ENCODE measurements at places on chromosomes 6 and 20.

DNA sequence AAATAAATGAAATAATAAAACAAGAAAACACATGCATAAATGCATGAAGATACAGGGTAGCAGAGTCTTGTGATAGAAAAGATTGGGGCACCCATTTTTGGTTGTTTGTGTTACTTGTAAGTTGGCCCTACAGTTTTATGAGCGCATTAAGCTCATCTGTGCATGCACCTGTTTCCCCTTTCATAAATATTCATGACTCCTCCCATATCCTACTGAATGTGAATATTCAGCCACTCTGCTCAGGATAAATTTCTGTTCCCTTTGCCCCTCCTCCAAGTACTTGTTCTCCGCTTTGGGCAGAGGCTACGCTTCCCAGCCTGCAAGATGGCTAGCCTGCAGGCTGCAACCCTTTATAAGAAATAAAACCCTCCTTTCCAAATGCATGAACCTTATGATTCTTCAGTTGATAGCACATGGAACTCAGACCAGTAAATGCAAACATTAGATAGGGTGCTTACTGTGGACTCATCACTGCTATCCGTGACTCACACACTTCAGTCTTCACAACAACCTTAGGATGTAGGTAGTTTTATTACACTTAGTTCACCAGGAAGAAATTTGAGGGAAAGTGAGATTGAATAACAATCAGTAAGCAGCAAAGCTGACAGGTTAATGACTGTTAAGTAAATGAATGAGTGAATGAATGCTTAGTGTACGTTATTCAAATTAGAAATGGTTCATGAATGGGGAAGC is 15.0 kb downstream of the ALDH8A1 start:
- no peak for DNase-seq

DNA sequence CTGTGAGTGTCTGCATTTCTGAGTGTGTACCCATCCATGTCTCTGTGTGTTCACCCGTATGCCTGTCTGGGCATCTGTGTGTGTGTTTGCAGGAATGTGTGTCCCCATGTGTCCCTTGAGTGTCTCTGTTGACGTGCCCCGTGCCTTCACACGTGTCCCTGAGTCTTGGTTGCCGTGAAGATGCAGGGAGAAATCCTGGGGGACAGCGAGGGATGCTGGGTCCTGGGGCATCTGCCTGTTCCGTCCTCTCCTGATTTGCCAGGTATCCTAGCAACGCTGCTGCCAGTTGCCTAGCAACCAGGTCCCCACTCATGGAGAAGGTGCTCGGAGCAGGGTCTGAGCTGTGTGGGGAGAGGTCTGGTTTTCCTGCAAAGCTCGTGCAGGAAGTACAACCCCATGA is 6.0 kb upstream of the LKAAEAR1 start:
- DNase-seq, result no peak

GRCh38 chr20:25668446-25668845 is 28.2 kb downstream of the ZNF337 start:
- no peak for DNase-seq

DNA sequence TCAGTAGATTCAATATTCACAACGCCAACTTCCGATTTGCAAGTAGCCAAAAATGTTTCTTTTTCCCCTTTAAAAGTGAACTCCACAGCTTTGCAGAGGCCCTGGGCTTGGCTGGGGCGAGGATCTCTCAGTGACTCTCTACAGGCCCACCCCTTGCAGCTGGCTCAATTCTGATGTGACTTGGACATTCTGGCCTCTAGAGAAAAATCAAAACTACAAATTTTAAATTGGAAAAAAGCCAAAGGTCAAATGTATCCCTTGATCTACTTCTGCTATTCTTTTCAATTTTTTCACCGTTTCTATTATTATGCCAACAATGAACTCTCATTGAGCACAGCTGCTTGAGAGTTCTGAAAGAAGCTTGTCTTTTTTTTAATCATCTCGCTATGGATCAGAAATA is 245.9 kb upstream of the HS3ST5 start:
- DNase-seq, result no peak

- no peak for DNase-seq
Measured at GRCh38 chr6:158021376-158021775, 39.7 kb downstream of the SYNJ2 start.

- DNase-seq, result no peak
Measured at GRCh38 chr6:134081506-134081905, 29.1 kb upstream of the SLC2A12 start.

DNA sequence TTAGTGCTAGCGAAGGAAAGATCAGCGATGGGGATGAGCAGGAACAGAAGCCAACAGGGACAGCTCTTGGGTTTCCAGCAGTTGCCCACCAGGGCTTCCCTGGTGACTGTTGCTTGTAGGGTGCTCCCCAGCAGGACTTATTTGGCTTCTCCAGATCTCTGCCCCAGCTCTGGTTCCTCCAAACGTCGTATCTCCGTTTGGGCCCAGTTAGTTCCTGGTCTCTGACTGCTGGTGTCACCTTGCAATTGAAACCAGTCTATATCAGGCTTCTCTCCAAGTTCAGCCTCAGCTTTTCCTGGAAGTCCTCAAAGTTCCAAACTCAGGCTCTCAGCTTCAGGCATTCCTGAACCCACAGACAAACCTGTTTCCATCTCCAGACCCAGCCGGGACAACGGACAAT is 70.8 kb upstream of the NXT1 start:
- DNase-seq, result no peak

- DNase-seq, result no peak
Measured at GRCh38 chr6:31510007-31510406, 12.1 kb downstream of the MICB start.

- DNase-seq, result no peak
Measured at GRCh38 chr6:36847152-36847551, 7.9 kb upstream of the CPNE5 start.

DNA sequence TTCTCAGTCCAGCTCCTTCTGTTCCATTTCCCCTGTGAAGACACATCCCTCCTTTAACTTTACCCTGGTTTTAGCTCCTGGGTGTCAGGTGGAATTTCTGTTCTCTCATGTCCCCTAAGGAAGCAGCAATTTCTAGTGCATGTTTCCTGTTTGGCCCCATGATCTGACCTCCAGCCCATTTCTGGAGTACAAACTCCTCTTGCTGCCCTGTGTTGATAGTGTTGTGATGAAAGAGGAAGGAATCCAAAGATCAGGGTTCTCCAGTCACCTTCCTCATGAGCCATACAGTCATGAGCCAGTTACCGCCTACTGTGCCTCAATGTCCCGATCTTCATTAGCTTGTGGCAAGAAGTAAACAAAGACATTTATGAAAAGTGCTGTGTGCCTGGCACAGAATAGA is 97.4 kb downstream of the PHACTR1 start:
- no peak for DNase-seq

DNA sequence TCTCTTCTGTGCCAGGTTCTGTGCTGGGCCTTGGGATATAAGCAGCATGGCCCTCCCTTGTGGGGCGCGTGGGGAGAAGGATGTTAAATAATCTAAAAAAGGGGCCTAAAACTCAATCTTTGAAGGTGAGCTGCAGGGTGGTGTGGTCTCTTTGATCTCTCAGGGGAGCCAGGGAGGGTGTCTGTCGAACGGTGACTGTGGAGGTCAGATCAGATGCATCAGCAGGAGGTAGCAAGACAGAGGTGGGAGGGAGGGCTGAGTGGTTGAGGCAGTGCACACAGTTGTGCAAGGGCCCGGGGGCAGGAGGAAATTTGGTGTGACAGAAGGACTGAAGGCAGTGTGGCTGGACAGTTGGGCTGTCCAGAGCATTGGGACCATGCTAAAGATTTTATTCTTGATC is 287.3 kb downstream of the BMP7 start:
- no peak for DNase-seq

- no peak for DNase-seq
Measured at GRCh38 chr6:18350712-18351111, 36.4 kb upstream of the RNF144B start.

- no peak for DNase-seq
Measured at GRCh38 chr6:116355796-116356195, 15.0 kb upstream of the DSE start.

DNA sequence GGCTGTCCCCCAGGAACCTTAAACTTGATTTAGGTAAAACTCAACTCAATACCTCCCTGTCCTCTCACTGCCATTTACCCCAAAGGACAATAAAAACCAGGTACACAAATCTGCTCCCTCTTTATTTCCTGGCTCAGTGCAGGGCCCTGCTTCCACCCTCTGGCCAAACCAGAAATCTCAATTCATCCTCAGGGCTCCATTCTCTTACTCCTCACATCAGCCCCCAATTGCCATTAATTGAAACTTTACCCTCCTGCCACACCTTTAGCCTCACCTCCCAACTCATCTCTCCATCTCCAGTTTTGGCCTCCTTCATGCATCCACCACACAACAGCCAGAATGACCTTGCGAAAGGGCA is 10.5 kb downstream of the ZBTB2 start:
- DNase-seq, result no peak

DNA sequence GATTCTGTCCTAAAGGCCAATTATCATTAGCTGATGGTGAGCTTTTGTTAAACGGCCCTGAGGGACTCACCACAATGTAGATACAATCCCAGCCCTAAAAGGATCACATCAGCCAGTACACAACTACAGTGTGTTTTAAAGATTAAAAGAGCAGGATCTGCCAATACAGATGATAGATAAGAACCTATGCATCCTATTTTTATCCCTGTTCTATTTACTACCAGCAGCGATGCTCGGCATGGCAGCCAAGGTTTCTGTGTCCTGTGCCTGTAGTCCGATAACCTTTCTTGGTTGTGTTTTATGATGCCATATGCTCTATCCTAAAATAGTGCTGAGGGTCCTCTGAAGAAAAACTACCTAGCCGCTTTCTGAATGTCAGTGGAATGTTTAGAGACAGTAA is 289.4 kb downstream of the PHACTR1 start:
- no peak for DNase-seq

GRCh38 chr6:84977363-84977705 is 212.9 kb upstream of the TBX18 start:
- no peak for DNase-seq

GRCh38 chr6:106702451-106703110 is 73.2 kb downstream of the QRSL1 start:
- DNase-seq, result no peak
